ENCODE measurements at places on chromosomes 2 and 18.

DNA sequence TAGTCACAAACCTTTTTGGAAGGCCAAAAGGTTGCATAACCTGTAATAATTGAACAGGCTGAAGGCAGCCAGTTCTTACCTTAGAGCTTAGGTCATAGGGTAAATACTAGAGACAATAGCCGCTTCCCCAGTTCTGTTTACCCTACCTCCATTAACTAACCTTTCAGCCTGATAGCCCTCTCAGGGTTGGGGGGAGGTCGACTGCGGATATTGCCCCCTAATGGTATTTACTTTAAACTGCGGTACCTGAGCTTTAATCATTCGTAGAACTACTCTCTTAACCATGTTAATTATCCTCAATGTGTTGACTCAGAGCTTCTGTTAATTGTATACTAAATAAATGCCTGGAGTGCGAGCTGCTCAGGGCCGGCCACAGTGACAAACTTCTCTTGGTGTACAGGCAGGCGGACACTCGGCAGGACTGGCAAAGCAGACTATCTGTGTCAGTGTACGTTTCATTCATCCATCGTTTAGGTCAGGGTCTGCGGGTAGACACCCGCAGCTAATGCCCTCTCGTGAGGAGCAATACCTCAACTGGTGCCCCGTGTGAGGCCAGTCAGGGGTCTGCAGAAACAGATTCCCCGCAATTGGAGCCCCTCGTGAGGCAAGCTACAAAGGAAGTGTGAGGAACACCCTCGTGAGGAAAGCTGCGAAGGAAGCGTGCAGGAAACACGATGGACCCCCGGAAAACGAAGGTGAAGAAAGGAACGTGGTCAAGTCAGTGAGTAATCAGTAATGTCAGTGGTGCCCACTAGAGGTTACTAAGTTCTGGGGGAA lies 115.3 kb upstream of the SCN7A start:
- no peak for DNase-seq

GRCh38 chr2:241363426-241363825 lies 7.3 kb downstream of the FARP2 start:
- DNase-seq, result no peak

DNA sequence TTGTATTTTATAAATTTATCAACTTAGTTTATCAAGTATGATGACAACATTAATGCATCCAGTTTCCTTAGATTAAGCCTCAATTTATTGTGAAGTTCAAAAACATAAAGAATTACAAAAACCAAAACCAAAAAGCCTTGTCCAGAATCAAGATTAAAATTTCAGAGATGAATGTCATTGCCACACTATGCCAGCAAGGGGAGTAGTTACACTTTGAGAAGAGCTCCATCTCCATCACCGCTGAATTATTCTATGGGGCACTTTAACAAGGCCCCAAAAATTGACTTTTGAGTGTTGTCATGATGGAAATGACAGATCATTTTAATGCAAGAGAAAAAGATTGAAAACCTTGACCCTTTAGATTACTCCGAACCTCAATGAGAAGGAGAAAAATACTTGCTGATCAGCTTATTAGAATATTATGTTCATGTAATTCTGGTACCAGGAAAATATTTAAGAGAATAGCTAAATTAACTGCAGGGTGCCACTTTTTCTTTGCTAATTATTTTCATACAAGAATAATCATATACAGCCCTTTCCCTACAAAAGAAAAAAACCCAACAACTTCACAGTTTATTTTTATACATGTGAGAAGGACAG lies 152.5 kb upstream of the AQP4 start:
- DNase-seq, result no peak

DNA sequence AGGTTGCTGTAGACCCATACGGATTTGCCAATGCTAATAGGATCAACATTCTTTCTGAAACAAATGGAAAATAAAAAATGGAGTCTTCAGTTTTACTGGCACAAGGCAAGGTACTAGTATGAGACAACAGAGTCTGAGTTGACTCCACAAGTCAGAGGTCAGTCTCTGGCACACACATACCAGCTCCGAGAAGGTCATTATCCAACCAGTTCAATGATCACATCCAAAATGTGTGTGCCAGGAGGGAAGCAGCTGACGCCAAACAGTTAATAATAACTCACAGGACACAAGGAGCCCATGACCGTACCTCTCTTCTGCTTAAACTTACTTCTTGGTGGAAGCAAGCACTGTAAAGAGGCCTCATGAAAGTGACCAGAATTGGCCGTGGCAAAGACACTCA lies 528.6 kb downstream of the ZNF516 start:
- no peak for DNase-seq

- no peak for DNase-seq
These were observed 31.3 kb downstream of the ANXA4 start for GRCh38 chr2:69773206-69773605.

GRCh38 chr2:190214426-190215194 lies 105.0 kb downstream of the HIBCH start:
- no peak for DNase-seq

DNA sequence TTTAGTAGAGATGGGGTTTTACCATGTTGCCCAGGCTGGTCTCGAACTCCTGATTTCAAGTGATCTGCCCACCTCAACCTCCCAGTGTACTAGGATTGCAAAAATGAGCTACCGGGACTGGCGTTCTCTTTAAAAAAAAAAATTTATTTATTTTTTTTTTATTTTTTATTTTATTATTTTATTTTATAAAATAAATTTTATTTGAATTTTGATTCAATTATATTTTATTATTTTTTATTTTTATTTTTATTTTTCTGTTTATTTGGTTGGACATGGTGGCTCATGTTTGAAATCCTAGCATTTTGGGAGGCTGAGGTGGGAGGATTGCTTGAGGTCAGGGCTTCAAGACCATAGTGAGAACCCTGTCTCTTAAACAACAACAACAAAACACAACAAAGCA lies 32.5 kb downstream of the EEF1B2 start:
- DNase-seq, result no peak

DNA sequence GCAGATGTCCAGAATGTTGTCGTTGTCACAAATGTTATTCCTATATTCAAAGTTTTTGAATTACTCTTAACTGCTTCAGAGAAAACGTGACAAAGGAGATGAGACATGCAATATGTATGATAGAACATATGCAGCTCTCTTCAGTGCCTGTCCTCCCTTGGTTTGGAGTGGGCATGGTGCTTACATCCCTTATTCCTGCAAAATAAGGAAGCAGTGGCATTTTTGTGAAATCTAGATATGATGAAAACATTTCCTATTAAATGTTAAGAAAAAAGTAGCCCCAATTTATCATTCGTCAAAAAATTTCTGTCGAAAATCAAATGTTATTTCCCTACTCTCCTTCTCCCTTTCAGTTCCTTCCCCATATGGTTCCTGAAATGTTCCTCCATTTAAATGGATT lies 457.5 kb upstream of the FANCL start:
- DNase-seq, result no peak

DNA sequence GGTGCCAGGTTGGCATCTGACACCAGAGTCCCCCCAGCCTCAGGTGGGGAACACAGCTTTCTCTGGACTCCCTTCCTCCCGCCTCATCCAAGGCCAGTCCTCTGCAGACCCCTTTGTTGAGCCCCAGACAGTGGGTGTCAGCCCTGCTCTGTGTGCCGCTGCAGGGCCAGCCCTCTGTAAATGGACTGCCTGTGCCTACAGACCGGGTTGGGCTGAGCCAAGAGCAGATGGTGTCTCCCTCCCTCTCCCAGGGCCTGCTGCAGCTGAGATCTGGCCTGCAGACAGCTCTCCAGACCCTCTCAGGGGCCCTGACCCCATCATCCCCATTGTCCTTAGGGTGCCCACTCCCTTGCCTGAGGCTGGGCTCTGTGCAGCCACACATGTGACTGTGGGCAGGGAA lies 160.8 kb downstream of the KLHL29 start:
- no peak for DNase-seq

DNA sequence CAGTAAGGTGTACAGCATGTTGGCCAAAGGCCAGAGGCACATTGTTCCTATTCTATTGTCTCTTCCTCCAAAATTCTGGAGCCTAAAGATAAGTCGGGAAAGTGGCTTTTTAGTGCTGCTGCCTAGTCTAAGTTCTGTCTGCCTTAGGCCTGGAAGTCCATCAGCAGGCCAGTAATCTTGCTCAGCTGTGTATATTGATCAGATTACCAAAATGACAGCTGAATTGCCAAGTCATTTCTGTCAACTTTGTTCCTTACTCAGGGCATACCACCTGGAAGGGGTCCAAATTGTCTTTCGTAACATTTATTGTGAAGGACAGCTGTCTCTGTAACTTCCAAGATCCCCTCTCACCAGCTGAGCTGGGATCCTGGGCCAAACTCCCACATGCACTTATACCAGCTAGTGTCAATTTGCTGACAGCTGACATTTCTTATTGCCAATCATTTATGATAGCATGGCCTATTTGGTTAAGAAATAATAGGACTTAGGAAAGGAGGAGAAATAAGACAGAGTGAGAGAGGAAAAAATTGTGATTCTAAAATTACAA lies 116.8 kb upstream of the FSHR start:
- DNase-seq, result no peak

GRCh38 chr2:10083692-10084211 lies 3.5 kb upstream of the CYS1 start:
- no peak for DNase-seq

- DNase-seq, result no peak
These were observed 12.8 kb upstream of the KIAA2012 start for GRCh38 chr2:202060218-202060617.

- no peak for DNase-seq
These were observed 208.2 kb downstream of the SH3RF3 start for GRCh38 chr2:109337221-109337620.

DNA sequence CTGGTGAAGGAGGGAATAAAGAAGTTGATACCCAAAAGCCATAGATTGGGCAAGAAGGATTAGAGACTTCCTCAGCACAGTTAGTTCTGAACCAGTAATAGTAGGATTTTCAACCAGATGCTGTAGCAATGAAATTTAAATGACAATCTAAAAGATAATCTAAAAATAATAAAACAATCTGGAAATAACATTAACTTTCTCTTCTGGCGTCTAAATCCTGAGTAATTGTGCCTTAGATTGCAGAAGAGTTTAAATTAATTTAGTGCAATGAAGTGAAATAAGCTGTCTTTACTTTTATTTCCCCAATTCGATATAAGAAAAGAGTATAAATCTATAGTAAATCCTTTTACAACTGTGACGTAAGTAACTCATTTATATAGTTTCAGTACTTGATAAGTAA lies 186.8 kb upstream of the DOK6 start:
- no peak for DNase-seq

GRCh38 chr2:106890606-106891005 lies 4.6 kb upstream of the ST6GAL2 start:
- DNase-seq, result no peak

- no peak for DNase-seq
These were observed 22.7 kb downstream of the IAH1 start for GRCh38 chr2:9497017-9497416.

DNA sequence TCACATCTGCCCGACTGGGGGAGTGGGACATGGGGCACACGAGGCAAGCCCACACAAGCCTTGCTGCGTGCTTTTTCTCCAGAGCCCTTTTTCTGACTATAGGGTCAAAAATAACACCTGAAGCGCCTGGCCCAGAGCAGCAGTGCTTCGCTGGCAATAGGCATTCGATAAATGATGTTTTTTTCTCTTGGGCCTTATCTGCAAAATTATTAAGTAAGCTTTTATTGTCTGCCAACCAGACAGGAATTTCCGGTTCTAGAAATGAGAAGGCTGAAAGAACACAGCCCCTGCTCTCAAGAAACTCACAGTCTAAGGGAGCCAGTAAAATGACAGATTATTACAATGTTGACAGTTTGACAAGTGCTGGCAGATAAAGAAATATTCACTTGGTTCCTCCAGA lies 2.7 kb upstream of the TMBIM1 start:
- no peak for DNase-seq

- no peak for DNase-seq
These were observed 211.8 kb downstream of the GBX2 start for GRCh38 chr2:235956281-235956970.

DNA sequence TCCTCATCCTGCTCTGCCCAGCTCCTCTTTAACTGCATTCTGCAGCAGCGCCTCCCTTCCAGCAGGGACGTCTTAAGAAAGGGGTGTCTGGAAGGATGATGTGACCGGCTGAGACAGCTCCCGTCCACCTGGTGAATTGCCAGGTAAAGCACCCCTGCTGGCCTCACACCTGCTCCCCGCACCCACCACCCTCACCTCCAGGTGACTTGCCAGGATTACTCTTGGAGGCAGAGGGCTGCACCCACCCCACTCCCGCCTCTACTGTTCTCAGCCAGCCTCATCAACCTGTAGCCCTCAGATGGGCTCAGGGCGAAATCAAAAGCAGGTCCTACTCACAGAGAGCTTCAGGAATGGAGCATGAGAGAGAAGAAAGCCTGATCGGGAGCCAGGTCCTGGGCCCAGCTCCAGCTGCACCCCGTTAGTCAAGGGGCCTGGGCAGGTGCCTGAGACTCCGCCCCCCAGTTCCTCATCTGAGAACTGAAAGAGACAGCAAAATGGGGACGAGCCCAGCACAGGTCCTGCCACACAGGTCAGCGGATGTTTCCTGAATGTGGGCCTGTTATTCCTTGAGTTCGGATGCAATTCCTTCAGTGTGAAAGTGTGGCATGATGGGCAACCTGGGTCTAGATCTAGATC lies 5.6 kb downstream of the ADRA2B start:
- no peak for DNase-seq

GRCh38 chr2:68369337-68369734 lies 4.3 kb downstream of the PLEK start:
- no peak for DNase-seq

- DNase-seq, result no peak
These were observed 266.9 kb upstream of the DSEL start for GRCh38 chr18:67783196-67783946.

DNA sequence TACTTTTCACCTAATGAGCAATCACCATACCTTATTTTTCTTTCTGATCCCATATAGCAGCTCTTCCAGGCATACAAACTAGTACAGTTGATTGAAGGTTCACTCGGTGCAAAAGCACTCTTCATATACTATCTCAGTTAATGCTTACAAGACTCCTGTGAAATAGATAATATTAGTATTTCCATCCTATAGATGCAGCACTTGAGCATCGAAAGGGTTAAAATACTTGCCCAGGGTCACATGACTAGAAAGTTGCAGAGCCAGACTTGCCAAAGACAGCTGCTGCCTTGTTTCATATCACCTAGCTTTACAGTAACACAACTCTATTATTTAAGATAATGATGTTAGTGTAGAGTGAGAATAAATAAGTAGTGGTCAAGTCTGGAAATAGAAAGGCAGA lies 466.0 kb upstream of the TNP1 start:
- no peak for DNase-seq
